Karpas-422 (cell line): ENCODE measurements at places on chromosomes 3 and 15.
A peak's percentile ranks its signal among the peaks of the same experiment; 100 is the strongest.

GRCh38 chr3:138440596-138440995 lies 6.2 kb downstream of the ESYT3 start:
- DNase-seq: no peak

DNA sequence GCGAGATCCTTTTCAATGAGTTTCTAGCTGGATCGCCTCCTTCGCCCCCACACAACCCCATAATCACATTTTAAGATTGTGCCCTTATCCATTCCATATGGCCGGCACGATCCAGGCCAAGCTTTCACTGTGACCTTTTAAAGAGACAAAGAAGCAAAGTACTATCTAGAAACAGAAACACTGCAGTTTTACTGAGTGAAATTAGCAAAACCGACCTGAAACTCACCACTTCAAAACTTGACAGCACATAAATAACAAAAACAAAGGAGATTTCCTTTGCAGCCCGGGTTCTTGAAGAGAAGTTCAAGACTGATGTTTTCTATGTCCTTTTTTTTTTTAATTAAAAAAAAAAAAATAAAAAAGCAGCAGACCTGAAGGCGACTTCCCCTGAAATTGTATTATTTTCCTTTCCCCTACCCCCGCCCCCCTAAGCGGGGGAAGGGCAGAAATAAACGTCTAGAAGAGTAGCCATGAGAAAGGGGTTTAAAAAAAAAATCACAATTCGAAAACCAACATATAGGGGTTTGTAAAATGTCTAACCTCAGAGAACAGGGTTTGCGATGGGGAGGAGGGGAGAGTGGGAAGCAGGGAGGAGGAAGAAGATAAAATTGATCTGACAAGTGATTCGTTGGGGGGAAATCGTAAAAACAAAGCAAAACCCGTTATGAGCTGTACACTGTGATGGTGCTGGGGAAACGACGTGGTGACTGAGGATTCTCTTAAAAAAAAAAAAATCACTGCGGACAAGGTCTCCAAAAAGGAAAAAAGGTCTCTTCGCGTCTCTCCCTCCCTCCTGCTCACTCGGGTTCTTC lies 1.5 kb downstream of the SATB1 start:
- peak; percentile 54 for DNase-seq

GRCh38 chr3:27728195-27729087 lies 6.3 kb upstream of the EOMES start:
- no peak for DNase-seq

DNA sequence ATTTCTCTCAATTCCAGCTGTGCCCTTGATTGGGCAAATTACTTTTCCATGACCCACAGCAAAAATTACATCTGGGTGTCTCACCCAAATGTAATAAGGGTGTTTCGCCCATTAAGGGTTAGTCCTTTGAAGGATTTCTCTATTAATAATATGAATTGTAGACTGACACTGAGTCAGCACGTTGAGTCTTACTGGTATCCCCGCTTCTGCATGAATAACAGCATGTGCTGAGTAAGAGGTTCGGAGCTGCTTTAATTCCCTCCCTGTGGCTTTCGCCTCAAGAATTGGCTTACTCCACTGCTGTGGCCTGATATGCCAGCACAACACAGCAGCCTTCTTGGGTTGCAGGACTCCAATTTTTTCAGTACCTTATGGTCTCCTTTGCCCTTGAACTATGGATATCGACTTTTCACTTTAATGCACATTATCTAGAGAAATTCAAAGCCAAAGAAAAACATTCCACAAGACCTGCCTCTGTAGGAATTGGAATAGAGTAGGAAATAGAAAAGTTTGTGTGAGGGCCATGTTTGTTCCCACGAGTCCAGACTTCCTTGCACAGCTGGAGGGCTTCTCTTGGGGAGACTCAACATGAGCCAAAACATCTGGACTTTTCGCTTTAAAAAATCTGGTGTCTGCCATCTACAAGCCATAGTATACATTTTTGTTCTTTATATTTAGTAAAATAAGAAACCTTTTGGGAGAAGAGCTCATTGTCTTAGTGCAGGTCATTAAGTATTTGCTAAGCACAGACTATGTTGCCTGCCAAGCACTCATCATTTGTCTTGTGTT lies 20.7 kb upstream of the ERC2 start:
- no peak for DNase-seq

DNA sequence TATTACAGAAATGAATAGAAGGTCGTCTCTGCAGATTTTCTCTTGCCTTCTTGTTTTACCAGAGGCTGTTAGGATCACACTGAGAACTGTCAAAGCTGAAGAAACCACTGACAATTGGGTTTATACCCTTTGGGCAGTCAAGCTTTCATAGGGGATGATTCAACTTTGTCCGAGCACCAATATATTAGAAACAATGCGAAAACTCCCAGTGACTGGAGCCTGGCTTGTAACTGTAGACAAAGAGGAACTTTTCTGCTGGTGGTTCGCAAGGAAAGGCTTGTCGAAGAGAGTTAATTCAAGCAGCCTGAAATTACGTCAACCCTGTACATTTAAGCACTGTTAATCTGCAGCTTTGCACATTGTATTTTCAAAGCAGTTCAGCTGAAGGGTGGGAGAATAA lies 193.2 kb upstream of the ZNF385D start:
- no peak for DNase-seq

DNA sequence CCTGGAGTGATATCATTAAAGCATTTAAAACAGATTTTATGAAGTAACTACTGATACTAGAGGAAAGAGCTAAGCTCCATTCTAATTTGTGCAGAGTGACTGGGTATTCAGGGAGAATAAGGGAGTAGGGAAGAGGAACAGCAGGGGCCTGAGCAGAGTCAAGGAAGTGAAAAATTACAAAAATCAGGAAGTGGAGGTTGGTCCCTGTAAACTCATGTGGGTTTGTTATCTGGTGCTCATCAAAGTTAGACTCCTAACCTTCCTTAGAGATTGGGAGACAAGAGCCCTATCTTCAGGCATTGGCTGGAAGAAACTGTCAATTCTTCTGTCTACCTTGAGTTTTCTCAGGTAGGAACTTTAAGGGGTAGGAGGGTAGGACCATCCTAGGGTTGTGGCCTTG lies 82.5 kb downstream of the NEK11 start:
- DNase-seq: no peak

- DNase-seq: no peak
These were observed 53.5 kb downstream of the ZBTB38 start for GRCh38 chr3:141421639-141422319.

GRCh38 chr3:176767385-176767784 lies 429.9 kb downstream of the TBL1XR1 start:
- no peak for DNase-seq

- DNase-seq: no peak
These were observed 192.4 kb upstream of the IGF1R start for GRCh38 chr15:98455904-98456303.

DNA sequence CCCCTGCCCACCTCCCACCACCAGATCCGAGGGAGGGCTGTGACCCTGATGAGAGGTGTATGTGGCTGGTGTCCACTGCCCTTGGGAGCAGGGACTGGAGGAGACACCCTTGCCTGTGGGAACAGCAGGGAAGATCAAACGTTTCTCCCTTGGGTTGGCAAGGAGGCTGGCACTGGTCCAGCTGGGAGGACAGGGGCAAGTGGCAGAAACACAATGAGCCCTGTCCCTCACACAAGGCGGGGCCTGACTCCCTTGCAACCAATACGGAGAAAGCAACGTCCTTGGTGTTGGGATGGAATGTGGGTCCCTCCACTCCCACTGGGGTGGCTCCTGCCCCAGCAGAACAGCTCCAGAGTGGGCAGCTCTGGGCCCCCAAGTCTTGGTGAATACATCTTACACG lies 5.2 kb downstream of the HYAL2 start:
- DNase-seq: no peak

- no peak for DNase-seq
These were observed 159.1 kb upstream of the EOMES start for GRCh38 chr3:27880969-27881892.

- peak; percentile 68 for DNase-seq
These were observed 82.9 kb downstream of the ST6GAL1 start for GRCh38 chr3:187013159-187013716.

- DNase-seq: no peak
These were observed 10.1 kb downstream of the SEMA7A start for GRCh38 chr15:74423431-74424257.

GRCh38 chr3:105572501-105572900 lies 205.8 kb downstream of the ALCAM start:
- no peak for DNase-seq

GRCh38 chr3:177817751-177818150 lies 620.5 kb upstream of the TBL1XR1 start:
- DNase-seq: no peak

- no peak for DNase-seq
These were observed 85.7 kb downstream of the SPATA16 start for GRCh38 chr3:173055228-173055933.

DNA sequence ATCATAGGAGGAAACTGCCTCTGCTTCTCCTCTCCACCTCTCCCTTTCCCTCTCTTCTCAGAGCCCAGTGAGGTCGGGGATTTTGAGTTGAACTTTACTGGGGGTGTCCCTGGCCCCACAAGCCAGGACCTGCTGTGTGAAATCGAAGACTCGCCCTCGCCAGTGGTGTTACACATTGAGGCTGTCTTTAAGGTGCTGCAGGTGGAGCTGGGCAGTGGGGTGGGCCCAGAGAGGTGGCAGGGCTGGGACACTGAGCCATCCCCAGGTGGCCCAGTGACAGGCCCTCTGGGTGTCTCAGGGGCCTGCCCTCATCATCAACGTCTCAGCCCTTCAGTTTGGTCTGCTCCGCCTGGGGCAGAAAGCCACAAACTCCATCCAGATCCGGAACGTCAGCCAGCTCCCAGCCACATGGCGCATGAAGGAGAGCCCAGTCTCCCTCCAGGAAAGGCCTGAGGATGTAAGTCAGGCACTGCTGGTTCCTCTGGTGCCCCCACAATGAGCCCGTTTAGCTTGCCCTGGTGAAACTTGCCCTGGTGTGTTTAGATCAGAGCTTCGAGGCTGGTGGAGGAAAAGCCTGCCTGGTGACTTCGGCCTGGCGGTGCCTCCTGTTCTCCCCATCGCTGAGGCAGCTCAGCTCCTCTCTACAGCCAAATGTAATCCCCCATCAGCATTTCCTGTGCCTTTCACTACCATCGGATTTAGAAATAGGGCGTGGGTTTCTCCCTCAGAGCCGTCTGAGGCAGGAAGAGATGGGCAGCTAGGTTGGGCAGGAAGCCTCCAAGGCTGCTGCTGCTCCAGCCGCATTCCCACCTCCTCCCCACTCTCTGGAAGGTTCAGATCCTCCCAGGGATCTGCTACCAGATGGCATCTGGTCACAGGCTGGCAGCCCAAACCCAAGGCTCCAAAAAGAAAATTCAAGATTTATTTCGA lies 39.2 kb downstream of the ACAA1 start:
- DNase-seq: no peak

DNA sequence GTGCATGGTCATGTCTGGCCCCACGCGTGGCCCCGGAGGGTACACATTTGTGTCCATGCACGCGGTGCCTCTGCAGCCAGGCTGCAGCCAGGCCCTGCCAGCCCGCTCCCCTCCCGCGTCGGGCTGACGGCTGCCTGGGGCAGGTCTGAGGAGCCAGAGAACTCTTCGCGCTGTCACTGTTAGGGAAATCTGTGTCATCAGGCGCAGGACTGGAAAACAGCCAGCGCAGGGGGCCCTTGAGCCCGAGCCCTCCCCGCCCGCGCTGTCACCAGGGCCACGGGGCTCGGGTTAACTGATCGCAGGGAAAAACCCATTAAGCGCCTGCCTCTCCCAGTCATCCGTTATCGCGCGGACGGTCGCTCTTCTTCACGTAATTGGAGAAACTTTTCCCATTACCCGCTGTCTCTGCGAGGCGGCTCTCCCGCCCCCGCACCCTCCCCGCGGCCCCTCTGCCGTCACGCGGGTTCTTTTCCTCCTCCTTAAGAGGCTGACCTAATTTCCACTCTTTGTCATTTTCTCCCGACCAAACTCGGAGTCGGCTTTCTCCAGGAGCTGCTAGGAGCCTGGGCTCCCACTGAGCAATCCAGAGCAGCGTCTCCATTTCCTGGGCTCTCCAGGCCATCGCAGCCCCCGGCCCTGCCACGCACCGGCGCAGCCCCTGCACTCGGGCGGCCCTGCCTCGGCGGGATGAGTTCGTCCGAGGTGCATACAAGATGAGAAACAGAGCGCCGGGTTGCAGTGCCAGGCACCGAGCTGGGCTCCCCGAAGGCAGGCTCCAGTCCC lies 57.5 kb upstream of the PRR23E start:
- no peak for DNase-seq

DNA sequence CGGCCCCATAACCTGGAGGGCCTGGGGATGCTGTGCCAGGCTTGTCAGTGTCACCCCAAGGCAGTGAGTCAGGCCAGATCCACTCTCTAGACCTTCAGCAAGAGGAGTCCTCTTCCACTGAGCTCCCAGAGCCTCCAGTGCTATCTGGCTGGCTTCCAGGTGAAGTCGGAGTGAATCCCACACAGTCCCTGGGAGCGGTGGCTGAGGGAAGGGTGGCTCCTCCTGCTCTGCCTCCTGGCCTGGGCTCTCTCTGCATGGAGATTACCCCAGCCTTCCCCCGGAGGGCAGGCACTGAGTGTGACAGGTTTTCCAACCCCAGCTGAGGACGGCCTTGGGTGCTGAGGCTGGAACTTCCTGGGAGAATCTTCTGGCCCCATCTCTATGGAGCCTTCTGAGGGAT lies 82.7 kb downstream of the EPHB1 start:
- DNase-seq: no peak

DNA sequence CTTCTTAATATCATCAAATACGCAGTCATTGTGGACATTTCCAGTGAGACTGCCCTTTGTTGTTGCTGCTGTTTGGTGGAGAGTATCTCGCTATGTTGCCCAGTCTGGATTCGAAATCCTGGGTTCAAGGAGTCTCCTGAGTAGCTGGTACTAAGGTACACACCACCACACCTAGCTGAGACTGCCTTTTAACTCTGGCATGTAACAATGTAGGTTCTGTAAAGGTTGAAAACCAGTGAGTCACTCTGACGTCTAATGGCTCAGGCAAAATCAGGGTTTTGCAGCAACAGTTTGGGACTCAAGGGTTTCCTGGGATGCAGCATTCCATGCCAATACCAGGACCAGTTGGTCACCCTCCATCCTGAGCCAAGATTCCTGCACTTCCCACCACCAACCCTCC lies 52.2 kb downstream of the AQP9 start:
- DNase-seq: no peak

DNA sequence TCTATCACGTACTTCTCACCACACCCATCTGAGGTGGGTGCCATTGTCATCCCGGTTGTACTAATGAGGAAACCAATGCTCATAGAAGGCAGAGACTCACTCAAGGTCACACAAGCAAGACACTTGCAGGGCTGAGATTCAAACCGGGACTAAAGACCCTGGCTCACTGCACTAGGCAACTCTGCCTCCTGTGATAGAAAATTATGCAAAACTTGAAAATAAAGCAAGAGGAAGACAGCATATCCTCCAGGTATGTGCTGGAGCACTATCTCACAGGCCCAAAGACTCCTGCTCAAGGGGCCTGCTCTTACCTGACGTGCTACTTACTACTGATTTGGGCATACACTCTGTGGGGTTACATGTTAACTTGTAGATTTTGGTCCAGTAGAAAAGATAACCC lies 25.6 kb downstream of the ANXA2 start:
- DNase-seq: no peak

DNA sequence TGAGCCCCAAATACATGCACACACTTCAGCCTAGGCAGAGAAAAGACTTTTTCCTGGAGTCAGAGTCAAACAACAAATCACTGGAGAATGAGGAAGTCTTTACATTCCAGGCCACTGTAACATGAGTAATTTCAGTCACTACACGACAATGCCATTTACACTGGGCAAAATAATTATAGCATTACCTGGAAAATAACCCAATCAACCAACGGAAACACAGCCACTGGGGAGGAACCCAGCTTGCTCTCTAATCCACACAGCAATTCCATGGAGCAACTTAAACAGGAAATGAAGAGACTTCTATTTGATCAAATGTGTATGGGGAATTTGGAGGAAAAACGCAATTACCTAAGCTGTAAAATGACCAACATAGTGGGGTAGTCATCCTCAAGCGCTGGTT lies 15.2 kb downstream of the FSTL1 start:
- no peak for DNase-seq
